Naive B cell (primary cell): ENCODE measurements at places on chromosomes 12 and 14. TPM values are rescaled to one million over a fixed set of nuclear protein-coding genes. Genes with fewer than 3 reads are reported as not detected.

CCDC60 gene
- not detected for polyA plus RNA-seq

KRT71 gene
- polyA plus RNA-seq: not detected

POTEG gene
- polyA plus RNA-seq: not detected

BEST3 gene
- not detected for polyA plus RNA-seq

DNA sequence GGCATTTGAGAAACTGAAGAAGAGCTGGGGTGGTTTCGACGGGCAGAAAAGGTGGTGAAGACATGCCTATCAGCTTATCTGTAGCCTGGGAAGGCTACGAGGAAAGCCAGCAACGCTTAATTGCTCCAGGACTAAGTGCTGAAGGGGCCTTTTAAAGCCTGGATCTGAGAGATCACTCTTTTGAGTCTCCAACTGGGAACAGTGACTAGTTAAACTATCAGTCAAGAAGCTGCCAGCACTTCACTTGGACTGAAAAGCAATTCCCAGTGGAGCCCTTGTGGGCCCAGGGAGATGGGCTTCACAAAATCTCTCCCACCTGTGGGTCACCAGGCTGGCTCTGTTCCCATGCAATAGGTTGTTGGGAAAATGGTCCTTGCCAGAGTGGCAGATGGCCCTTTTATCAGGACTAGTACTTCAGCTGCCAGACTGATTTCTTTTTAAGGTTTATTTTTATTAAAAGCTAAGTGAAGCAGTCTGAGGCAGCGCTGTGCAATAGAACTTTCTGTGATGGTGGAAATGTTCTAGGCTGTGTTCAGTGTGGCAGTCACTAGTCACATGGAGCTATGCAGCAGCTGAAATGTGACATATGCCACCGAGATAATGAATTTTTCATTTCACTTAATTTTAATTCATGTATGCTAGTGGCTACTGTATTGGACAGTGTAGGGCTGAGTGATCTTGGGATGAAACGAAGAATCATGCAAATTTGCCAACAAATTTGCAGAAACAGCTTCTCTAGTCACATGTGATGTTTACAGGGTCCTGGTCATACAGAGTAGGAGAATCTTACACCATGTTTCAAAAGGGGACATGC lies 276.8 kb downstream of the PCNX1 start:
- H3K27me3 ChIP-seq: peaks cover 33% of the 10 kb centered on the region
- H3K27ac ChIP-seq: no peak overlapping the region
- H3K36me3 ChIP-seq: peaks cover 8% of the 10 kb centered on the region
- no peak for DNase-seq
- H3K4me1 ChIP-seq: no peaks in the 10 kb centered on the region

- H3K4me3 ChIP-seq: no peak overlapping the region
- no peaks in the 10 kb centered on the region for H3K4me1 ChIP-seq
- no peak for DNase-seq
- H3K27ac ChIP-seq: no peak overlapping the region
- H3K36me3 ChIP-seq: no peaks in the 10 kb centered on the region
Observed at GRCh38 chr14:97878727-97879126, 1081.5 kb downstream of the VRK1 start.

DNA sequence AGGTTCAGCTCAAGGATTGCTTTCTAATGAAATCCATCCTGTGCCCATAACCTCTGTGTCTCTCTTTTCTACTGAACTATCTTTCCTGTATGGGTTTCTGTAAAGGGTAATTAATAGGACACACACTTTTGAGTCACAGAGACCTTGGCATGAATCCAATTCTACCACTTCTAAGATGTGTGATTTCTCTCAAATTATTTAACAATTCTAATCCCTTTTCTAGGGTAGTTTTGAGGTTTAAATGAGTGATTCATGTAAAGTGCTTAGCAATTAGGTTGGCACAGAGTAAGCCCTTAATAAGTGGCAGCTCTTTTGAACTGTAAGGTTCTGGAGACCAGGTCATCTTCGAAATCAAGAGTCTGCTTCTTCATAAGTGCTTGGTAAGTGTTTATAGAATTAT lies 202.7 kb downstream of the RASSF9 start:
- no peaks in the 10 kb centered on the region for H3K27me3 ChIP-seq
- H3K27ac ChIP-seq: no peak overlapping the region
- no peaks in the 10 kb centered on the region for H3K4me1 ChIP-seq
- no peak for DNase-seq

GRCh38 chr12:131383741-131384543 lies 326.9 kb upstream of the SFSWAP start:
- DNase-seq: no peak
- H3K4me1 ChIP-seq: no peaks in the 10 kb centered on the region
- no peak overlapping the region for H3K27ac ChIP-seq
- no peak overlapping the region for H3K4me3 ChIP-seq

DNA sequence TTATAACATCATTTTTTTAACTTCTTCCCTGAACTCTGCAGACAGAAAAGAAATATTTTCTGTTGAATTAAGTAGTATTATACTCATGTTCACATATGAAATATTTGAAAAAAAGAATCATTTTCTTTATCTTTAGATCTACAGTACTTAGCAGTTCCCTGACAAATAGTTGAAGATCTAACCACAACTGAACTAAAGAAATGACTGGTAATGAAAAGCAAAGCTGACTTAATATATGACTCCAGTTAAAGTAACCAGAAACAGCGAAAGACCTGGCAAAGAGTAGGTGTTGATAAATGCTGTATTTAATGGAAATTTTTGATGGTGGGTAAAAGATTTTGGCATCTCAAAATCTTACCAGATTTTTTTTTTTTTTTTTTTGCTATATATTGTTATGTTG lies 207.1 kb upstream of the SLC16A7 start:
- no peaks in the 10 kb centered on the region for H3K4me1 ChIP-seq
- no peaks in the 10 kb centered on the region for H3K36me3 ChIP-seq
- H3K27me3 ChIP-seq: no peaks in the 10 kb centered on the region
- DNase-seq: no peak
- H3K27ac ChIP-seq: no peak overlapping the region

DNA sequence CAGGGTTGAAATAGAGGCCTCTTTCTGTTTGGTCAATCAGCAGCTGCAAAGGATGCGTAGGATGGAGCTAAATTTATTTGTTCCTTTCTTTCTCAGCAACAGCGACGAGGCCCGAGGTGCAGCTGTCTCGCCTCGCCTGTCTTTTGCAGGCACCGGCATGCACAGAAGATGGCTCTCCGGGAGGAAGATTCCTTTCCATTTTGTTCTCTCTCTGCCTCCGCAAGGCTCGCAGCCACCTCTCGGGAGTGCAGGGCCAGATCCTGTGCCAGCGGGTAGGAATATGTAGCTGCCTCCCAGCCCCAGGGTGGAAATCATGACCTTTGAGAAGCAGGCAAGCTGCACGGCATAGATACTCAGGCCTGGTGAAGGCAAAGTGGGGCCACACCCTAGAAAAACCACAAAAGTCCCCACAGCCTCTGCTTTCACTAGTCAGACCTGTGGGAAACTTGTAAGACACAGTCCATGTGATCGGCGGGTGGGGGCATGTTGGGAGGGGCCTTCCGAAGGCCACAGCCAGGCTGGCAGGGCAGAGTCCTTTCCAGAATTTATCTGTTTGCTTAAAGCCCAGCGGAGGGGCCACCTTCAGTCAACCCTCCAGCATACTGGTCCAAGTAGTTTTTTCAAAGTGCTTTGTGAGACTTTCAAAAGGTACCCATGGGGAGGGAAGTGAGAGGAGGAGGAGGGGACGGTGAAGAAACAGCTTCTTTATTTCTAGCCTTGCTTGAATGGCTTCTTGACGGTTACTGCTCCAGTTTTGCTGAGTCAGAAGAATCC lies at the start of gene MAP1LC3B2:
Gene MAP1LC3B2, plus strand, starts transcription at position 220 of the 774 bp plus-strand sequence. CDS start 16,562 bp downstream, outside the sequence.
- peak within 1 kb of the TSS; percentile 84 for H3K4me3 ChIP-seq
- peaks cover 57% of the 10 kb centered on the region for H3K4me1 ChIP-seq
- peaks cover under 1% of the 10 kb centered on the region for H3K36me3 ChIP-seq
- no peaks in the 10 kb centered on the region for H3K27me3 ChIP-seq

DNA sequence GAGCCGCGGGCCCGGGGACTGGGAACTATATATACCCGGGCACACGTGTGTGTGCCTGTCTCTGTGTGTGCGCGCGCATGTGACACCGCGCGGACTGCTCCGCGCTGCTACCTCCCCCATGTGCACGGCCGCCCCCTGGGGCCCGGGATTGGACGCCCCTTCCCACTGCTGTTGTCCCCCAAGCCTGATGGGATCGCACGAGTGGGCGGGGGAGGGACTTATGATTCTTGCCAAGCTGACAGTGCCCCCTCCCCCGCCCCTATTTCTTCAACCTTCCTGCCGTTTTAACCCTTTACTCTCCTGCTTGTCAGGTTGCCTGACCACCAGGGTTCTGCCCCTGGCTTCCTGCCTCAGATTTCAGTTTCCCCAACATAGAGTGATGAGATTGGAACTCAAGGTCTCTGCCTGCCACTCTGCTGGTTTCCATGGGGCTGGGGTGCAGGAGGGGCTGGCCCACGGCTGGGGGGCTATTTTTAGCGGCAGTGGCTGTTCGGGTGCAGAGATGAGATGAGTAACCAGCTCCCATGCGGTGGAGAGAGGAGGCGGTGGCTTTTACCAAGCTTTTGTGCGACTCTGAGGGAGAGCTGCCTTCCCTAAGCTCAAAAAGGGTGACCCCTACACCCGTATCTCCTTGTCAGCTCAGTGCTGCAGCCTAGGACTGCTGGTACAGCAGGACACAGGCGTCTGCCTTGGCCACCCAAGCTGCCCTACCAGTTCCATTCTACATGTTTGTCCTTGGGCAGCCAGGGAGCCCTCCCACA lies at the start of gene DDN:
Gene DDN, minus strand, starts transcription at position 5 of the 761 bp plus-strand sequence. CDS start 88 bp downstream, outside the sequence.
- peaks cover 36% of the 10 kb centered on the region for H3K4me1 ChIP-seq
- H3K27me3 ChIP-seq: peaks cover 54% of the 10 kb centered on the region
- peak within 1 kb of the TSS; percentile 79 for H3K4me3 ChIP-seq
- no peak within 1 kb of the TSS for H3K27ac ChIP-seq
- peaks cover 19% of the 10 kb centered on the region for H3K36me3 ChIP-seq

- no peaks in the 10 kb centered on the region for H3K36me3 ChIP-seq
- H3K4me1 ChIP-seq: peaks cover 18% of the 10 kb centered on the region
- H3K27me3 ChIP-seq: no peaks in the 10 kb centered on the region
- H3K4me3 ChIP-seq: no peak overlapping the region
Observed at GRCh38 chr14:87989221-87989955, 3.6 kb downstream of the GALC start.

DNA sequence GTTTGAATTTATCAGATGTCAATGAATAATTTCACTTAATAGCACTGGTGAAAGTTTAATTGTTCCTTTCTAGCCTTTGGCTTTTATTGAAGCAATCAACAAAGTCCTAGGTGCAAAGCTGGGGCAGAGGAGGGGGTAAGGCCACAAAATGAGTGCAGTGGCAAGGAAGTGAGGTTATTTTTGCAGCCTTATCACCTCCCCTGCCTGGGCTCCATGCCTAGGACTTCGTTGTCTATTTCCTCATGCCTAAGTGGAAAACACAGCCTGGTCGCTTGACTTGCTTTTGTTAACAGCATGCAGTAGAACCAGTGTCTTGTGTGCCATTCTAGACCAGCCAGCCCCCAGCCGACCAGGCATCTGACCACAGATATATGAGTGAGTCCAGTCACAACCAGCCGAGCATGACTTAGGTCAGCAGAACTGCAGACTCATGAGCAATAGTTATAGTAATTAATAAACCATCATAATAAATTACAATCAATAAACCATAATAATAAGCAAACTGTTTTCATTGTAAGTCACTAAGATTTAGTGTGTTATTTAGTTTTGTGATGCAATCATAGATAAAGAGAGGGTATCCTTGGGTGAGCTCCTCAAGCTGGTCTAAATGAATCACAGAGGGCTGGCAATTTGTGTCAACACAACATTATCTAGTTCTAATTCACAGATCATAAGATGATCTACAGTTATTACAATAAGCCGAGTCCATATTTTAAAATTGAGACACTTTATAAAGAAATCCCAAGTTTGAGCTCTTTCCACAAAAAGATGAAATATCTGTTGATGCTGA lies 156.8 kb downstream of the GLT1D1 start:
- DNase-seq: no peak
- H3K4me3 ChIP-seq: no peak overlapping the region
- no peak overlapping the region for H3K27ac ChIP-seq
- H3K36me3 ChIP-seq: no peaks in the 10 kb centered on the region
- no peaks in the 10 kb centered on the region for H3K4me1 ChIP-seq

GRCh38 chr12:115129727-115130126 lies 445.8 kb upstream of the TBX3 start:
- H3K4me1 ChIP-seq: no peaks in the 10 kb centered on the region
- no peak overlapping the region for H3K4me3 ChIP-seq

DNA sequence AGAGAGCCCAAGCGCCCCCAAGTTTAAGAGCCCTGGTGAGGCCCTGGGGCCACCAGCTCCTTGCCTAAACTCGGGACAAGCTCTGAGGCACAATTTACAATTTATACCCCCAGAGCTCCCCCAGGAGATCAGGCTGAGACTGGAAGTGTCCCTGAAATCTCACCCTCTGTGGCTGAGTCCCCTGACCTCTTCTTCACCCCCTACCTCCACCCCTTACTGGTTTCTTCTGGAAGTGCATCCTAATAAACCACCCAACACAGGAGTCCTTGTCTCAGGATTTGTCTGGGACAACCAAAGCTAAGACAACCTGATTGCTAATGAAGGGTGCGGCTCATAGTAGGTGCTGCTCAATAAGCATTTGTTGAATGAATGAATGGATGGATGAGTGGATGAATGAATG lies 206.4 kb downstream of the BCL11B start:
- no peak overlapping the region for H3K4me3 ChIP-seq
- H3K27me3 ChIP-seq: no peaks in the 10 kb centered on the region
- no peaks in the 10 kb centered on the region for H3K36me3 ChIP-seq
- DNase-seq: no peak
- no peaks in the 10 kb centered on the region for H3K4me1 ChIP-seq

DNA sequence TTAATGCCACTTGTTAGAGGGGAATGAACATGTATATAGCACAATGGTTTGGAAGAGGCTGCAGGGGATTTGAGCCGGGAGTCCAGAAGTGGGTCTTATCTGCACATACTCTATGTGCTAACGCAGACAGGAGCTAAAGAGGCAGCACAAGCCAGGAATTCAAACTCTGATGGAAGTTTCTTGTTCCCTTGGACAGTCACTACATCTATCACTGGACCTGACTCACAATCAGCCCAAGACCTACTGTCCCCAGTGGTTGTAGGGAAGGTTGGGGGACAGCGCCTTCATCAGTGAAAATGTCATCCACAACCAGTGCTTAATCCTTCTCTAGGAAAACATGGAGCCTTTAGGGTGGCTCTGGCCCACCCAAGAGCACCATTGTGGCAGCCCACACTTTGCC lies 107.8 kb downstream of the GCH1 start:
- H3K27ac ChIP-seq: no peak overlapping the region
- H3K36me3 ChIP-seq: peaks cover 5% of the 10 kb centered on the region
- no peak for DNase-seq
- no peak overlapping the region for H3K4me3 ChIP-seq
- no peaks in the 10 kb centered on the region for H3K27me3 ChIP-seq

DNA sequence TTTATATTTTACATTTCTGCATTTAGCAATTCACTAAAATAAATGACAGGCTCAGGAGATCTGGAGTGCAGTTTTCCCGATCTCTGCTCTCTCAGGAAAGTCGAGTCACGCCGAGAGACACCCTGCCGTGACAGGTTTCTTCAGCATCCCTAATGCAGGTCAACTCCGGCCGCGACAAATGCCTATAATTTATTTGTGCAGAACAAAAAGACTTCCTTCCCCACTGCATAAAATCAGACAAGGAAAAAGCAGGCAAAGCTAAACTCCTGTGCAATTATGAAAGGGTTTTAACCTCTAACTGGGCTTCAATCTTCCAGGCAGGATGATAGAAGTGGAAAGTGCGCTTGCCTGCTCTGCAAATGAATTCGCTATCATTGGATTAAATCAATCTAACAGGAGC lies 28.1 kb downstream of the SPRING1 start:
- DNase-seq: no peak
- no peaks in the 10 kb centered on the region for H3K27me3 ChIP-seq
- no peak overlapping the region for H3K27ac ChIP-seq
- no peak overlapping the region for H3K4me3 ChIP-seq
- H3K4me1 ChIP-seq: peaks cover 17% of the 10 kb centered on the region
